CD4-positive, alpha-beta T cell treated with Interleukin-10 for 1 hour (primary cell): ENCODE measurements at places on chromosomes 2 and 18.

DNA sequence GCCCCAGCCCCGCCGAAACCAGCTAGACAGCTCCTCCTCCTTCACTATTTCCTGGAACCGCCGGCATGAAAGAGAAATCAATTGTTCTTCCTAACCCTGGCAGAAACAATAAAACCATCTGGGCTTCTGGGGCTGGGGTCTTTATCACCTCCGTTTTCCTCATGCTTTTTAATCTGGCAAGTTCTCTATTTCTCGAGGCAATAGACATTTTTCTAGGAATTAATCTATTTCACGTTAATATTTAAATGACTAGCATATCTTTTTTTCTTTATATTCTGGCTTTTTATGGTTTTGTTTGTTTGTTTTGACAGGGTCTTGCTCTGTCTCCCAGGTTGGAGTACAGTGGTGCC lies 1.4 kb upstream of the KIF1A start:
- DNase-seq = no peak

DNA sequence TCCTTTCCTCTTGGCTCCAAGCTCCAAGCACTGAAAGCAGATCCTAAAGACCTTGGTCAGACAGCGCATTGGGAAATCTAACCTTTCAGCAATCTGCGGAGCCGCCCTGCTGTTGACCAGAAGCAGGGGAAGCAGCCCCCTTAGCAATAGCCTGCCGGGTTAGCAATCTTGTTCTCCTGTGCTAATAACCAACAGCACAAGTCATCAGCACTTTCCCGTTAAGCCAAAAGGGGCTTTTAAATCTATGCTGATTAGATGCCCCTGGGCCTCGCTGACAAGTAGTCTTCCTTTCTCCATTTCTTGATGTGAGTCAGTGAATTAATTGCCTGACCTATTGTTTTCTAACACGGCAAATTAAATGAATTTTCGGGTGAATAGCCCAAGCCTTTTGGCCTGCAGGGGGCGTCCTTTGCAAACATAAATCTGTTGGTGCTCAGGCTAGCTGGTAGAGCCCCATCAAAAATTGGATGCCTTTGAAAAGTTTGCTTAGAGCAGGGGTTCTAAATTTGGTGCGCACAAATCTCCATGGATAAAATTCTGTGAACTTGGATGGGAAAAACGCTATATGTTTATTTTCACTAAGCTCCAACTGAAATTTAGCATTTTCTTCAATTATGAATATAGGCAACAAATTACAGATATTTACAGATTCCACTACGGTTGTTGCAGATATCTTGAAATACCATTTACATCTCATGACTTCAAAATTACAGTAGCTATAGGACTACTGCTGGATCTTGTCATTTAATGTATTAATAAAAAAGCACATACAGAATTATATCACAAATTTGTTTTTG lies 24.6 kb downstream of the MAIP1 start:
- peak; percentile 79 for DNase-seq

GRCh38 chr18:58222432-58223125 lies 178.6 kb downstream of the NEDD4L start:
- DNase-seq = no peak

- DNase-seq = no peak
Measured at GRCh38 chr18:49486606-49486952, 455 bp downstream of the C18orf32 start.

- DNase-seq = no peak
Measured at GRCh38 chr2:69046221-69046662, 33.3 kb downstream of the ANTXR1 start.

GRCh38 chr2:210616074-210616473 lies 59.7 kb downstream of the CPS1 start:
- DNase-seq = no peak

DNA sequence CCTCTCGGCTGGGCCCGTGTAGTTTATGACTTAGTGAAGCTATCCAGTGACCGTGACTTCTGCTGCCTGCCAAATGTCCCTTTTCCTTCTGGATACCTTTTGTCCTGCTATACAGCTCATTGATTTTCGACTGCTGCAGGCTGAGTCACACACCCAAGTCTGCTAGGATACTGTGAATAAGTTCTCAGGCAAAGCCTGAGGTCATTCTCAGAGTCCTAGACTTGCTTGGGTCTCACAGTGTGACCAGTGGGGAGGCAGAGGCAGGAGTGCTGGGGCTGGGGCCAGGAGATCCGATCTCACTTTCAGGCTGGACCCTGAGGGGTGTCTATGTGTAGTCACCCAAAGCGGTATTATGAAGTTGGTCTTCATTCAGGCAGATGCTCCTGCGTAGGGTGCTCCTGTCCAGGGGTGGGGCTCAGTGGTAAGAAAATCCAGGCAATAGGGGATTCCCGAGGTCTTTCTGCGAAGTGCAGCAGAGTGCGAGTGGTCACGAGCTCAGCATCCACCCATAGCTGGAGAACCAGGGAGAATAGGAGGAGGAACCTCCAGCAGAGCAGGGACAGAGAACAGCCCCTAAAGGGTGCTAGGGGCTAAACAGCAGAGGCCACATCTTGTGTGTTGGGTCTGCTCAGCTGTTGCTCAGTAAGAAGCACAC lies 268.6 kb upstream of the NCKAP5 start:
- no peak for DNase-seq
